ENCODE measurements at places on chromosomes 1 and 21. TPM values are rescaled to one million over a fixed set of nuclear protein-coding genes. Genes with fewer than 3 reads are reported as not detected.

DNA sequence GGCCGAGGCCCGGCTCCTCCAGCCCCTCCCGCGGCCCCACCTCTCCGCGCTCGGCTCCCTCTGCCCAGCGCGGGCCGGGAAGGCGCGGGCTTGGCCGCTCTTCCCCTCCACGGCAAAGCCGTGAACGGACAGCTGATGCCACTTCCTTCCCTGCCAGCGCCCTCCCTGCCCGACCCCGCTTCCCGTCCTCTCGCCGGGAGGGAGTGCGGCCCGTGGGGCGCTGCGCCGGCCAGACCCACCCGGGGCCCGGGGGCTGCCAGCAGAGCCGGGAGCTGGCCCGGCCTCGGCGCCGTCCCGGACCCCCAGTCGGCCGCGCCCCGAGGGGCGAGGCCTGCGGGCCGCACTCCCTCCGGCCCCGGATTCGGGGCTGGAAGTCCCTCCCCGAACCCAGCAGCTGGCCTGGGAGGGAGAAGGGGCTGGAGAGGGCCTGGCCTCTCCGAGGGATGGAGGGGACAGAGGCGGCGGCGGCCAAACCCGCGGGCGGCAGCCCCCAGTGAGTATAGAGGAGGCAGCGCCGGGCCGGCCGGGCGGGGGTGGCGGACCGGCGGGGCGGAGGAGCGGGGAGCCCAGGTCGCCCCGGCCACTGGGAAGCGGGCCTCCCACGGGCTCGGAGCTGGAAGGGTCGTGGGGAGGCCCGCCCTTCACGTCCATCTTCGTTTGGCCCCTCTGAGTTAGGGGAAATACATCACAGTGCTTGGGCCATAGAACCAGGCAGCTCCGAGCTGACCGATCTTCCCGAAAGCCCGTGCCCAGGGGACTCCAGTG lies at the start of gene KIAA1614:
KIAA1614 (plus strand) TSS at position 97 of the 765 bp plus-strand sequence; CDS start at position 444, 347 bp downstream.
- peak; percentile 15 for DNase-seq

- peak; percentile 41 for DNase-seq
Measured at GRCh38 chr1:110312188-110313121, 26.7 kb upstream of the RBM15 start.

DNA sequence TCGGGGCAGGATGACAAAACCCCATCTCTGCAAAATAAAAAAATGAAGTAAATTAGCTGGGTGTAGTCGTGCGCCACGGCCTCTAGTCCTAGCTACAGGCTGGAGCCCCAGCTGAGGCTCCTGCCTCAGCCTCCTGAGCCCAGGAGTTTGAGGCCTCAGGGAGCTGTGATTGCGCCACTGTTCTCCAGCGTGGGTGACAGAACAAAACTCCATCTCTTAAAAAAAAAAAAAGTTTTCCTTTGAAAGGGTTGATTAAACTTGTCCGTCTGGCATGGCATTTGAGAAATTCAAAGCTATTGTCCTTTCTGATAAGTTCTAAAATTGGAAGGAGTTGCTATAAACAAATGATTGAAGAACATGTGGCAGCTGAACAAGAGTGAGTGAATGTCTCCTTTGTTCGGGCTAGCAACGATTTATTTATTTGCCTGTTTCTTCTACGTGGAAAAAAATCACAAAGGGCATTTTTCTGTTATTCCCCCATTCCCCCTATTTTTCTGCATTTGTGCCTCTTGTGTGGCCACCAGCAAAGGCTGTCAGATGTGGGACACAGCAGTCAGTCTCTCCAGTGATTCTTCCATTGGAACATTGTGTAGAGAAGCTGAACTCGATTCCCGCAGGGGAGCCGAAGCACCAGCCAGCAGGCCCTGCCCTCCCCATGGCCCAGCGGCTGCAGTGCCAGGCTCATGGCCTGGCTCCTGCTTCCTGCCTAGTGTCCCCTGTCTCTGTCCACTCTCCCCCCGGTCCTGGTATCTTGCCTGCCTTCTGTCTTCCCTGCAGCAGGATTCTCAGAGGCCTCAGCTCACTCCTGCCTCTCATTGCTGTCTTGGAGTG lies 21.5 kb upstream of the PWP2 start:
- no peak for DNase-seq

Gene AADACL3
- not detected for total RNA-seq

Data from HT1080 (cell line).